ENCODE measurements at places on chromosomes 1 and 21. TPM values are rescaled to one million over a fixed set of nuclear protein-coding genes. Genes with fewer than 3 reads are reported as not detected.

The CYP4A22 gene
- total RNA-seq: not detected

The SLC19A2 gene
- 7.3 TPM for total RNA-seq

The COL9A2 gene
- 1.3 TPM for total RNA-seq

The TLCD4 gene
- total RNA-seq: 0.86 TPM

The SAMSN1 gene
- total RNA-seq: 0.86 TPM

The GCSAML gene
- not detected for total RNA-seq

The LENEP gene
- total RNA-seq: 0.43 TPM

The ARHGAP30 gene
- not detected for total RNA-seq

The PIGR gene
- not detected for total RNA-seq

The CCDC24 gene
- 3.5 TPM for total RNA-seq

The BRDT gene
- 0.97 TPM for total RNA-seq

The SLC37A1 gene
- total RNA-seq: 0.97 TPM

The SOD1 gene
- 155 TPM for total RNA-seq

The MYOC gene
- total RNA-seq: not detected

The CBR1 gene
- 91.8 TPM for total RNA-seq

The CFHR5 gene
- total RNA-seq: not detected

The GPA33 gene
- not detected for total RNA-seq

The SYNJ1 gene
- 7.1 TPM for total RNA-seq

The RGS5 gene
- 4.8 TPM for total RNA-seq

The PTCH2 gene
- 0.32 TPM for total RNA-seq

The CDC7 gene
- total RNA-seq: 5.2 TPM

The CELF3 gene
- not detected for total RNA-seq

The BGLAP gene
- total RNA-seq: not detected

The ADAMTS1 gene
- 177 TPM for total RNA-seq

The SLC35D1 gene
- total RNA-seq: 25.0 TPM

The TCEA3 gene
- total RNA-seq: 11.3 TPM

The KRTAP7-1 gene
- total RNA-seq: not detected

Data from fibroblast of villous mesenchyme (primary cell).